Stomach (tissue), 19 donors: ENCODE measurements at places on chromosomes 2 and 18.
A peak's percentile ranks its signal among the peaks of the same experiment; 100 is the strongest.

DNA sequence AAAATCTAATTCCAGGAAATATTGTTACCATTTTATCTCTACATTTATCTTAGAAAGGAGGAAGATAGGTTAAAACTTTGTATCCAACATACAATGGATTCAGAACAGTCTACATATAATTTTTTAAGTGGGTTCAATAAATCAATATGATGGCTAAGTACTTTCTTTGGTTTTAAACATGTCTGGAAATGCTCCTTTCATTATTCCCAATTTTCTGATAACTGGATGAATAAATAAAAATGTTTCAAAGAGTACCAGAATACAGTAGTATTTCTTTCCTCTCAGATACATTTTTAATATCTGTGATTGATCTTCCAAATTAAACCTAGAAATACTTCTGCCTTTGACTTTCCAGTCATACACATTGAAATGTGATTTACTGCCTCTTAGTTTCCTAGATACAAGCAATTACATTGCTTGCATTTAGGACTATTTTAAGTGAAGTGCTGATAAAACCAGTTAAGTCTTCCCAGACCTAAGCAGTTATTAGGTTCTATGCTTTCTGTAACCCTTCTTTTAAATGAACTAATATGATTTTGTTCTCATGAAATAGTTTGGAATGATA lies 283.5 kb downstream of the CCDC178 start:
- DNase-seq, result no peak

DNA sequence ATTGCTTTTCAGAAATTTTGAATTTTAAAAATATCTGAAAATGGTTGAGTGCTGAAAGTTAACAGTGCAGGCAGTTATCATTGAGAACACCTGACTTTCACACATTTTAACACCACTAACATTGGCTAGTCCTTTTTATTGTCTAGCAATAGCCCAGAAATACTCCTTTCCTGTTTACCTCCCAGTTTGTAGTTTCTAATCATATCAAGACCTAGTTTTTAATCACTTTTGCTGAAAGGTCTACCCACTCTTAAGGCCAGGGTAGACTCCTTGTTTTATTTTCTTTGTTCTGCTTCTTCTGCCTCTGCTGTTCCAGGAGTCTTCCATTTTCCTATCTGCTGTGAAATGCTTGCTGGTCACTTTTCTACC lies 72.1 kb downstream of the UBE2E3 start:
- no peak for DNase-seq

GRCh38 chr2:53442783-53443182 lies 324.8 kb upstream of the CHAC2 start:
- no peak for DNase-seq

- no peak for DNase-seq
Observed at GRCh38 chr2:64727843-64728463, 74.2 kb upstream of the SERTAD2 start.

DNA sequence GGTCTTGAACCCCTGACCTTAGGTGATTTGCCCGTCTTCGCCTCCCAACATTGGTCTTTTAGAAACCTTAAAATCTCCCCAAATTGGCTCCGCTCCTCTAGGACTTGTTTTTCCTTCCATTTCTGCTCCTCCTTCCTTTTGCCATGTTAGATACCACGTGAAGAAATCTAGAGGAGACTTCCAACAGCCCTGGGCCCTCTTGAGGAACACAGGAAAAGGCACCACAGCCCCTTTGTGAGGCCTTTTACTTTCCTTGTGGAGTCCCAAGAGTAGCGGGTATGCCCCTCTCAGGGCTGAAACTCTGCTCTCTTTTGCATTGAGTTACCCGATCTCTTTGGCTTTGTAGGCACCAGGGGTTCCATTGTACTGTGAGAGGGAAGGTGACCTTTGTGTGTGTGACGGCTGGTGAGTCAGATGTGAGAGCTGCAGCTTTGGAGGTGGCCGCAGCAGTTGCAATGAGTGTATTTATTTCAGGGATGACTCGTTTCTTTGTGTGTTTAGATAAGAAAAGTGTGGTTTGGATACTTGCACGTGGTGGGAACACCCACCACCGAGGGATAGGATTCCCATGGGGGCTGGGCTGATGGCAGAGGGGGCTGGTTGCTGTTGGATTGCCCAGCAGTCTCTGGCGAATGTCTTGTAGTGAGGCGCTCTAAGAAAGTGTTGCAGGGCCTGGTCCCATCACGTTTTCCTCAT lies 218.4 kb upstream of the HS6ST1 start:
- peak; percentile 58 for DNase-seq
